ENCODE measurements at places on chromosomes 3 and 15.

DNA sequence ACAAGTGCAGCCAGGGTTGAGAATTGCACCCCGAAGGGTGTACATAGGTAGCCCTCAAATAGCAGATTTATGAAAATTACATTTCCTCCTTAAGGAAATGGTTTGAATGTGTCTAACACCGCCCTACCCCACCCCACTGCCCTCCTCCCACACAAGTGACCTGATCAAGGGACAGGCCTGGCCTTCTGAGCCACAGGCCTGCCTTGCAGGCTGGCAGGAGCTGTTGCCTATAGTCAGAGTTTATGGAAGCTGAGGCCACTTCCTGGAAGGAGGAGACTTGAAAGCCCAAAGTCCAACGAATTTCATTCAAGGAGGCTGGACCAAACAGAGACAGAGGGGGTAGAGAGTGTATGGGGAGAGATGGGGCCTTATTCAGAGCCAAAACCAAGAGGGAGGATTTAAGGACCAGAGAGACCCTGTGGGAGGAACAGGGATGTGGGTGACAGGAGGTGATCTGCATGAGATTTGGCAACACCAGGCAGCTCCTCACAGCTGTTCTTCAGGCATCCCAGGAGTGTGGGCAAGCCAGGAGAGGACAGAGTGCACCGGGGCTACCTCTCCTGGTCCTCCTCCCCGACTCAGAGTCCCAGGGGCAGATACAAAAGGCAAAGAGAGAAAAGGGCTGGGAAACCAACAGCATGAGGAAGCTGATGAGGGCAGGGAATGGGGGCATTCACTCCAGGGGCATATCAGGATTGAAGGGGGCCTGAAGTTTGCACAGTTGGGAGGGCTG is 100.4 kb upstream of the HES1 start:
- DNase-seq: no peak

DNA sequence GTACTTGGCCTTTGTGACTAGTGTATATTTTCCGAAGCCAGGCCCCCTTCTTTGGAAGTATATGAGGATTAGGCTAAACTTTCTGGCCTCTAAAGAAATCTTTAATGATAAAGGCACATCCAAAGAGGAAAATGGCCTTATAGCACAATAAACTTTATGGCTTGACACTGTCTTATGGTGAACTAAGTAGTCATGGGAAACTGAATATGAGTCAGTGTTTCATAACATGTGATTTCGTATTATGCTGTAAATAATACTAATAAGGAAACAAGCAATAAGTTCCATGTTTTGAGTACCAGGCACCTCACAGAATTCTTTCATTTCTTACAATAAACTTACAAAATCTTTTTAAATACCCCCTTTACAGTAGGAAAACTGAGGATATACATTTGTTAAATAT is 8.2 kb downstream of the ZPLD1 start:
- DNase-seq: no peak

- no peak for DNase-seq
Measured at GRCh38 chr3:115363071-115363470, 216.0 kb upstream of the ZBTB20 start.

DNA sequence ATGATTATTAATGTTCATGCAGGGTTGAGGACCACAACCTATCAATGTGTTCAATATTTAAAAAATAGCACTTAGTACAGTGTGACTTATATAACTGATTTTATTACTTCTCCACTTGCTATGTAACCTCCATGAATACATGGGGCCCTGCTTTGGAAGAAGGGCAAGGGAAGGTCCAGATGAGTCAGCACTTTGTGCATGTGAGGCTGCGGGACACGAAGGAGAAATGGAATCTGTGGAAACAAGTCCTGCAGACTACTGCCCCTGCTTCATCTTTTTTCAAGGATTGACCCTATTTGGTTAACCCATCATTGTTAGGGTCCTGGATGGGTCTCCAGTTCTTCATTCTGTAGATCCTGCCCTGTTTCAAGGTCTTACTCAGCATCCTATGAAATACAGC is 1.6 kb downstream of the NXPE3 start:
- no peak for DNase-seq

DNA sequence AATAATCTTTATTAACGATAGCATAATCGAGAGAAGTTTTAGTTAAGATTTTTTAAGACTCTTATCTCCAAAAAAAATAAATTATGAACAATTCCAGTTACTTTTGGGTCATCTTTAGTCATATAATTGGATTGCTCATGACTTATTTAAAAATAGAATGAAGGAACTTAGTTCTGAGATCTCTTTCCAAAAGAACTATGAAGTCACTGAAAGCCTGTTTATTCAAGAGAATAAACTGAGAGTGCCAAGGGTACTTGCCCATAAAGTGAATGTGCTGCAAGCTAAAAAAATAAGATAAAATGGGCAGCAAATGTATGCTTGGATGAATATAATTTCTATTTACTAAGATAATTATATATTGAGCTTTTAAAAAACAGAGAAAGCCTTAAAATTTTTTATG is 176.5 kb upstream of the PLSCR5 start:
- DNase-seq: no peak

GRCh38 chr3:197795200-197795599 is 4.1 kb downstream of the LRCH3 start:
- DNase-seq: no peak

GRCh38 chr15:68337826-68338225 is 60.3 kb downstream of the FEM1B start:
- no peak for DNase-seq

- peak; percentile 22 for DNase-seq
Measured at GRCh38 chr15:92014281-92015030, 160.9 kb downstream of the SLCO3A1 start.

DNA sequence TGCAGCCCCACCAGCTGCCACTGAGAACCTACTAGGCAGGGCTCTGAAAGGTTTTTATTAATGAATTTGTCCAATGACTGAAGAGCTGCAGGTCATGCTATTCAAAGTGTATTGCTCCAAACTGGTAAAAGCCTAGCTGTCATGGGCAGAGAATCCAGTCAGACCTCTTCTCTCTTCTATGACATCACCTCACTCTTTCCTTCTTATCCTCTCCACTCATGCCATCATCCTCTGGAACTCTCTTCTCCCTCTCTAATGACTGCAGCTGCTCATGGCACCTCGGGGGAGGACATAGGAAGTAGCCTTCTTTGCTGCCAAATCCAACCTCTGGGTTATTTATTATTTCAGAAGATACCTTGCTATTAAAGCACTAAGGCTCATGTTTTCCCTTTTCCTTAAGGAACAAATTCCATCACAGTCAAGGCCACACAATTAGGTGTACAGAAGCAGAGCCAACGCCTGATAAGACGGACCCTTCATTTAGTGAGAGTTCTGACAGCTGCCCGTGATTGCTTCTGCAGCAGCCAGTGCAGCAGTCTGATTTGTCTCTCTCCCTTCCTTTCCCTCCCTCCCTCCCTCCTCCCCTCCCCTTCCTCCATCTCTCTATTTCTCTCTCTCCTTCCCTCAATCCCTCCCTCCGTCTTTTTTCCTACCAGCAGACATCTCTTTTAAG is 87.0 kb upstream of the ONECUT1 start:
- no peak for DNase-seq

DNA sequence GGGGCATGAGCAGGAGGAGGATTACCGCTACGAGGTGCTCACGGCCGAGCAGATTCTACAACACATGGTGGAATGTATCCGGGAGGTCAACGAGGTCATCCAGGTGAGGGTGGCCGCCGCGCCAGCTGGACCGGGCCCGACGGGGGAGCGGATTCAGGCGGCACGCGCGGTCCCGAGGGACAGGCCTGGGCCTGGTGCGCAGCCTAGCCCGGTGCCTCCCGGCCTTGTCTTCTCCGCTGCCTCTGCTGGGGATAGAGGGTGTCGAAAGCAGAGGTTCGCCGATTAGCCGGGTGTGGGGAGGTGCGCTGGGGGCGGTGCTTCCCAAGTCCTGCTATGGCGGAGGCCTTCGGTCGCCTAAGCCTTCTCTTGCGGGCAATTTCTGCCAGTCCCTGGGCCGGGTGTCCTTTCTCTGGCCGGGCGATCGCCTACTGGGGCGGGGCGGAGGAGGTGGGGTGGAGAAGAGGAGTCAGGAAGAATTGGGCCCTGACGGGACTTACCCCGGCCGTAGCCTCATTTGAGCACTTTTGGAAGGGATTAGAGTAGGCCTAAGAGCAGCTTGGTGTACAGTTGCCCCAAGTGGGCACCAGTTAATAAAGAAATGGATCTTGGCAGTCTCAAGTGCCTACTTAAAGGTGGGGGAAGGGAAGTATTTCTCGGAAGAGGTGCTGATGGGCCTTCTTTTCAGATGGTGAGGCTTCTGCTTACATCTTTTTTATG is 940 bp downstream of the ARIH1 start:
- peak; percentile 62 for DNase-seq

DNA sequence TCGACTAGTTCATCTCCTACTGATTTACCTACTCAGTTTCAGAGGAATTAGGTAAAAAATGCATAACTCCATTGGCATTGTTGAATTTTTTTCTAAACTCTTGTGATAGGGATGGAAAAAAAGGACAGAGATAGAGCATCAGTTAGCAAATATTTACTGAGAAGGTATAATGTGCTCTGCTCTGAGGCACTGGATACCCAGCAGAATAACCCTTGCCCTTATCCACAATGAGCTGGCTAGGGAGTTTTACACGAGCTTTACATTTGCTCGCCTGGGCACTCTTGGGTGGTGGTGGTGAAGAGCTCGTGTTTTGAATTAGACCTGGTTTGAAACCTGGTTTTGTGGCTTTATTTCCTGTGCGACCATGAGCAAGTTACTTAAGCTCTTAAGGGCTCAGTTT is 149.6 kb downstream of the RORA start:
- DNase-seq: no peak

GRCh38 chr3:135982404-135982761 is 16.9 kb downstream of the PPP2R3A start:
- DNase-seq: no peak

DNA sequence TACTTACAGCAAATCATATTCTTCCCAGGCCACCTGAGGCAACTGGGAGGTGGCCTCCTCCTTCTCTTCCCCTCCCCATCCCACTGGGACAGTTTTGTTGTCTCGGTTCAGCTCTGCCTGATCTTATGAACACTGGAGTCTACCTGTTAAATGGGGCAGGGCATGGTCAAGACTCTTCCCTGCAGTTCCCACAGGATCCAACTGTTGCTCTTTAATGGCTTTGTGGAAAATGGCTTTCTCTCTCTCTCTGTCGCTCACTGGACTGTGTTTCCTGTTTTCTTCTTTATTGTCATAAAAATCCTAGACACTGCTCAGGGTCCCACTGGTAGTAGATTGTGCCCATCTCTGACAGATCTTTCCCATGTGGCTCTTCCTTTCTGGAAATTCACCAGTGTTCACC is 40.2 kb downstream of the SLC27A2 start:
- no peak for DNase-seq

GRCh38 chr15:38115121-38115520 is 137.5 kb upstream of the SPRED1 start:
- DNase-seq: no peak

- no peak for DNase-seq
Measured at GRCh38 chr3:107205358-107205757, 171.9 kb upstream of the CCDC54 start.

DNA sequence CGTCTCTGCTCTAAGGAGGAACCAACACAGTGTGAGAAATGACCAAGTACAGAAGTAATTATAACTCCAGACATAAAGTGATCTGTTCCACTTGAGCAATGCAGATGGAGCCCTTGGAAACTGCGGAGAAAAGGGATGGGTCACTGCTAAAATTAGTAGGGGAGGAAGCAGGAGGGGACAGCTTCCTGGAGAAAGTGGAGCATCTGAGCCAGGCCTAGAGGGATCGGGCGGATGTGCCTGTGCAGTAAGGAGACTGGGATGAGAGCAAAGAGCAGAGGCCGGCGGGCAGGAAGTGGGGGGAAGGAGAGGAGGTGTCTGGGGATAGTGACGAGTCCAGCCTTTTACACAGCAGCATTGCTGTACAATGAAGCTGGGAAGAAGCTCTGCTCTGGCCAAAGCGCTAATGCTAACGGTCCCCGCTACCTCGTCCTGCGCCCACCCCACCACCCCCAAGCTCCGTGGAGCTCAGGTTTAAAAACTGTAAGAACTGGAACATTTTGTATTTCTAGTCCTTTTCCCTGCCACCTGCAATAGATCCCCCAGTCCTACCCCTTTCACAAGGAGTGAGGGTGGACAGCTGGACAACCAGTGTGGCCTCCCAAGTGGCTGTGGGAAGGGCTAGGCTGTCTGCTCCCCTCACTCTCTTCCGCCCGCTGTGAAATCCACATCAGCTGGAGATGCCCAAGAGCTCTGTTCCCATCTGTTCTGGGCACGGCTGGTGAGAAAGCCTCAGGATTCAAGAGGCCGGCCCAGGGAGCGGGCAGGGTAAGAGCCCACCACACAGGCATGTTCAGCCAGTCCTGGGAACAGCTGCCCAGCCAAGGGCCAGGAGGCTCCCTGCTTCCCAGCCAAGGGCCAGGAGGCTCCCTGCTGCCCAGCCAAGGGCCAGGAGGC is 53.0 kb upstream of the HES1 start:
- no peak for DNase-seq

DNA sequence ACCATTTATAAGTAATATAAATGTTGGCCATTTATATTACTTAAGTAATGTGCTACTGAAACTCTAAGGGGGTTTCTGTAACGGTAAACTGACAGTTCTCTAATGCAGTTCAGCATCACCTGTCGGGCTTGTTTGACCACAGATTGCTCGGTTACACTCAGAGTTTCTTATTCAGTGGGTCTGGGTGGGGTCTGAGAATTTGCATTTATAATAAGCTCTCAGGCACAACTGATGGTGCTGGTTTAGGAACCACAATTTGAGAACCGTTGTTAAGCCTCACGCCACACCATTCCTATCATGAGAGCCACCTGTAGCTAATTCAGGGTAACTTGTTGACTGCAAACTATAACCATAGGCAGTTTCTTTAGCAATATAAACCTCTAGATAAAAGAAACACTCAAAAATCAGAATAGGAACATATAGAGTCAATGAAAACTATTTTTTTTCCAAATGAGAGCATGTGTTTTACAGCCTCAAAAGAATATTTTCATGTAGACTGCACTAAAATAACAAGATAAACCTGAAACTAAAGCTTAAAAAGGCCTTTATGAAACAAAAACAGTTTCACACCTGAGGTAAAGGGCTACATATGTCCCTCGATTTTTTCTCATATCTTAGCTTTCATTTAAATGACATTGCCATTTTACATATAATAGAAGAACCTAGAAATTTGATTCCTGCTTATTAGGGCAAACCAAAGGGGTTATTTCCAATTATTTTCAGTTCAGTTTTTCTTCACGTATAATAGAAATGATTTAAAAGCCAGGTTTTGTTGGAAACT is 604.8 kb downstream of the UNC13C start:
- no peak for DNase-seq

- no peak for DNase-seq
Measured at GRCh38 chr15:52172869-52173268, 18.3 kb downstream of the GNB5 start.

GRCh38 chr15:99369196-99369595 is 117.9 kb downstream of the LRRC28 start:
- DNase-seq: no peak
